Tongue (tissue), 3 donors: ENCODE measurements at places on chromosomes 6 and 20. TPM values are rescaled to one million over a fixed set of nuclear protein-coding genes. Genes with fewer than 3 reads are reported as not detected.

DNA sequence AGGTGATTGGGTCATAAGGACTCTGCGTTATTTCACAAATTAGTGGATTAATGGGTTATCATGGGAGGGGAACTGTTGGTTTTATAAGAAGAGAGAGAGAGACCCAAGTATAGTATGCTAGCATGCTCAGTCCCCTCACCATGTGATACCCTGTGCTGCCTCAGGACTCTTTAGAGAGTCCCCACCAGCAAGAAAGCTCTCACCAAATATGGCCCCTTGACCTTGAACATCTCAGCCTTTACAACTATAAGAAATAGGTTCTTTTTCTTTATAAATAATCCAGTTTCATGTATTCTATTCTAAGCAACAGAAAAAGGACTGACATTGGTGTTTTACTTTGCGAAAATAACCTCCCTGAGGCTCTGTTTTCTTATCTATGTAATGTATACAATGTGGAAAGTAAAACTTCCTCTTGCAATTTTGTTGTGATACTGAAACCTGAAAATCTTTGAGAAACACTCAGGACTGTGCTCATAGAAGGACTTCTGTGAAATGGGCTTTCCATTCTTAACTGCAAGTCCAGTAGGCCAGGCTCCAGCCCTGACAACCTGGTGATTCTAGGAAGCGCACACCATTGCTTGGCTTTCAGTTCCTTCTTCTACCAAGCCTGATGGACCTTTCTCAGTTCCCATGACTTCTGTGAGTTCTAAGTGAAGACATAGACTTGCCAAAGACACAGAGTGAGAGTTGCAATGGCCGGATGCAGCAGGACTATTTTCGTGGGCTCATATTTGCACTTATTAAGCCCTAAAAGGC lies 21.9 kb downstream of the SIRPD start:
- DNase-seq, result no peak

The SLC16A10 gene
- total RNA-seq, result 32.2 TPM

The SEMG1 gene
- total RNA-seq, result not detected

The NSFL1C gene
- 28.5 TPM for total RNA-seq

DNA sequence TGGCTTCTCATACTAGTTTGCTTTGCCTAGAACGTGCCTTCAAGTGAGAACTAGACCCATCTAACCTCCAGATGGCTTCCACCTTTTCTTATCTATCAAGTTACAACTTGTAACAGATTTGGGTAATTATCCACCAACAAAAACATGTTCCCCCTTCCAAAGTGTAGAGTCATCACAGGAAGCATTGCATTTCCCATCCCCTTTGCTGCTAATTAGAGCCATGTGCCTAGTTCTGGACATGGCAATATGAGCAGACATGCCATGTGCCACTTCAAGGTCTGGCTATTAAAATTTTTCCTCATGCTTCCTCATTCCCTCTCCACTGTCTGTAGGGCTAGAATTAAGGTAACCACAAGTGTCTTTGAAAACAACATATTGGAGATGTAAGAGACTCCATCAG lies 814.4 kb downstream of the TENT5A start:
- DNase-seq, result no peak

DNA sequence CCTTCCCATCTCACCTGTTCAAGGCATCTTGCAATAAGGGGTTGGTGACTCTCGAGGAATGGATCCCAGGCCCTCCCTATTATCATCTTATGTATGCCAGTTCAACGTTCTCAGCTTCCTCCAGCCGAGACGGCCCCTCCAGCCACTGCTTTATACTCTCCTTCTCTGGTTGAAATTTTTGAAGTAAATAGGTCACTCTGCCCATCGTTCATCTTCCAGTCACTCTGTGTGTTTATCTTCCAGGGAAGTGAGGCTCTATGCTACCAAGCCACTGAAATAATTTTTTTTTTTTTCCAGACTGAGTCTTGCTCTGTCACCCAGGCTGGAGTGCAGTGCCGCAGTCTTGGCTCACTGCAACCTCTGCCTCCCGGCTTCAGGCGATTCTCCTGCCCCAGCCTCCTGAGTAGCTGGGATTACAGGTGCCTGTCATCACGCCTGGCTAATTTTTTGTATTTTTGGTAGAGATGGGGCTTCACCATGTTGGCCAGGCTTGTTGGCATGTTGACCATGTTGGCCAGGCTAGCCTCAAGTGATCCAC lies 17.0 kb downstream of the PTPN1 start:
- no peak for DNase-seq

The MRPS26 gene
- 32.1 TPM for total RNA-seq

The TMEM170B gene
- total RNA-seq, result 11.3 TPM

GRCh38 chr6:140915551-140915950 lies 1217.2 kb upstream of the GJE1 start:
- peak; percentile 24 for DNase-seq

DNA sequence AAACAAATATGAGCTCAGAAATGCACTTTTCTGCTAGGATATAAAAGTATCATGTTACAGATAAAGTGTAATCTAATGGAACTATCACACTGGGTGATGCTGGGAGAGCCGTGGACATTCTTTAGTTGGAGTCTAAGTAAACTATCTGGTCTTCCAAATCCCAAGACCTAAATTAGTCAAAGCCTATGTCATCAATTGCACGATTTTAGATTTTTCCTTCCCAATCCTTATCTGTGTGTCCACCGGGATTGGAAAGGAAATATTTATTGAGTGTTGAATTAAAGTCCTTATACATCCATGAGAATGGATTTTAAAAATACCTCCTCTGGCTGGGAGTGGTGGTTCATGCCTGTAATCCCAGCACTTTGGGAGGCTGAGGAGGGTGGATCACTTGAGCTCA lies 19.6 kb upstream of the MRAP2 start:
- no peak for DNase-seq

- no peak for DNase-seq
Measured at GRCh38 chr6:36201612-36202011, 5.1 kb downstream of the BRPF3 start.

The PI16 gene
- 25.3 TPM for total RNA-seq

DNA sequence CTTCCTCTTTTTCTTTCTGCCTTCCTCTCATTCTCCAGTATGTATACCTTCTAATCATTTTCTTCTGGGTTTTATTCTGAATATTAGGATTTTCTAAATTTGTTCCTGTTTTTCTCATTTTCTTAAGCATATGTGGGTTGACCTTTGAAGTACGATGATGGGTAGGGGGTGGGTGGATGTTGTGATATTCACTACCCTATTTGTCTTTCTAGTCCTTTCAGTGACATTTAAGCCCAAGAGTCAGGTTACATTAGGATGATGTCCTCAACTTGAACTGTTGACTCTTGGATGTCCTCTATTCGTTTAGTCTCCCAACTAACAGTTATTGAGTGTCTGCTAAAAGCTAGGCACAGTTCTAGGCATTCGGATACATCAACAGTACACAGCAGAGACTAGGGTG lies 7.3 kb downstream of the ABT1 start:
- no peak for DNase-seq

- DNase-seq, result no peak
Measured at GRCh38 chr6:25875926-25876602, 2.0 kb upstream of the SLC17A3 start.

DNA sequence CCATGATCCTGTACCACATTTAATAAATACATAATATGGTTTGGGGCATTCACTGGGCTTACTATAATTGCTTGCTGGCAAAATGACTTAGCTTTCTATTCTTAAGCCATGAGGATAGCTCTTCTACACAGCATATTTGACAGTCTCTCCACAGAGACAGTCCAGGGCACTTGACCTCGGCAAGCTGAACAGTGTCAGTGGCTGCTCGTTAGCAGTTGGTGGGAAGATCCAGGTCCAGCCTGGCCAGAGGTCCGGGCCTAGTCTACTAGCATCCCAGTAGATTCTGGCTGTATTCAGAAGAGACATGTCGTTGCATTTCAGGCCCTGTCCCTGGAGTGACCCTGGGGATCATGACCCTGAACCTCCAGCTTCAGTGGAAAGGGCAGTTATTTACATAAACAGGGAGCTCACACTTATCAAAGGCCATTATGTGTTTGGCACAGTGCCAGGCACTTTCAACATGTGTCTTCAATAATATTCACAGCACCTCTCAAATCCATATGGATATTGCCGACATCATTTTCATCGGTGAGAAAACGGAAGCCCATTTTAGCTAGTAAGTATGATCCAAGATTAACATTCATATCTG lies 139.0 kb downstream of the IMPG1 start:
- DNase-seq, result no peak

The MICB gene
- total RNA-seq, result 3.9 TPM
